HT1080 (cell line): ENCODE measurements at places on chromosomes 4 and X. TPM values are rescaled to one million over a fixed set of nuclear protein-coding genes. Genes with fewer than 3 reads are reported as not detected.

KDM6A gene
- total RNA-seq = 6.6 and 14.4 TPM in 2 replicates

INTU gene
- total RNA-seq = 0.90 and 1.00 TPM in 2 replicates

XG gene
- not detected in 2 replicates for total RNA-seq

NHSL2 gene
- 1.3 and 1.7 TPM in 2 replicates for total RNA-seq

CITED1 gene
- 3.2 TPM in 1 of 2 replicates, not detected in the other for total RNA-seq

ARHGEF6 gene
- total RNA-seq = 3.2 and 3.5 TPM in 2 replicates

NLRP2B gene
- total RNA-seq = not detected in 2 replicates

SLC2A9 gene
- 0.27 and 0.37 TPM in 2 replicates for total RNA-seq

SCML1 gene
- 13.4 and 19.6 TPM in 2 replicates for total RNA-seq

PFKFB1 gene
- 0.16 TPM in 1 of 2 replicates, not detected in the other for total RNA-seq

SUPT20HL2 gene
- total RNA-seq = not detected in 2 replicates

TEX13D gene
- 0.05 TPM in 1 of 2 replicates, not detected in the other for total RNA-seq

CMC4 gene
- 10.0 and 12.5 TPM in 2 replicates for total RNA-seq

AADAT gene
- total RNA-seq = 8.9 and 9.6 TPM in 2 replicates

MAP7D2 gene
- total RNA-seq = 0.07 TPM in 1 of 2 replicates, not detected in the other

NPY5R gene
- total RNA-seq = 0.20 TPM in 1 of 2 replicates, not detected in the other

GNRHR gene
- total RNA-seq = not detected in 2 replicates

MAGED4B gene
- 1.9 and 5.3 TPM in 2 replicates for total RNA-seq

SPATA4 gene
- total RNA-seq = not detected in 2 replicates

FAT4 gene
- total RNA-seq = 1.1 TPM in 2 replicates

CXCL3 gene
- total RNA-seq = 3.8 and 5.5 TPM in 2 replicates
